ENCODE measurements at places on chromosomes 3 and 15.

- DNase-seq, result no peak
Measured at GRCh38 chr3:172313671-172314070, 134.6 kb downstream of the GHSR start.

GRCh38 chr3:61078048-61078752, 173.1 kb downstream of the FHIT start:
- no peak for DNase-seq

GRCh38 chr3:106485217-106485616, 616.4 kb upstream of the CBLB start:
- no peak for DNase-seq

GRCh38 chr3:172170841-172171240, 131.5 kb downstream of the FNDC3B start:
- no peak for DNase-seq

GRCh38 chr15:42744195-42744594, 7.3 kb upstream of the CDAN1 start:
- DNase-seq, result no peak

All from HuH-7.5 (cell line).